Activated naive CD4-positive, alpha-beta T cell (primary cell): ENCODE measurements at places on chromosomes 7 and 10.

DNA sequence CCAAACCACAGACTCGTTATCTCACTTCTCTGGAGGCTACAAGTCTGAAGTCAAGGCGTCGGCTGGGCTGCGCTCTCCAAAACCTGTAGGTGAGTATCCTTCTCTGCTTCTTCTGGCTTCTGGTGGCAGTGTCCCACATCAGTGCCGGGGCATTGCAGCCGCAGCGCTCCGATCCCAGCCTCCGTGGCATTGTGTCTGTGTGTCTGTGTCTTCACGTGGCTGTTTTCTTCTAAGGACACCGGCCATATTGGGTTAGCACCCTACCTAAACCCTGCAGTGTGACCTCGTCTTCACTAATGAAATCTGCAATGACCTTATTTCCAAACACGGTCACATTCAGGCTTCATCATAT lies 584.9 kb upstream of the COBL start:
- no peak for DNase-seq

DNA sequence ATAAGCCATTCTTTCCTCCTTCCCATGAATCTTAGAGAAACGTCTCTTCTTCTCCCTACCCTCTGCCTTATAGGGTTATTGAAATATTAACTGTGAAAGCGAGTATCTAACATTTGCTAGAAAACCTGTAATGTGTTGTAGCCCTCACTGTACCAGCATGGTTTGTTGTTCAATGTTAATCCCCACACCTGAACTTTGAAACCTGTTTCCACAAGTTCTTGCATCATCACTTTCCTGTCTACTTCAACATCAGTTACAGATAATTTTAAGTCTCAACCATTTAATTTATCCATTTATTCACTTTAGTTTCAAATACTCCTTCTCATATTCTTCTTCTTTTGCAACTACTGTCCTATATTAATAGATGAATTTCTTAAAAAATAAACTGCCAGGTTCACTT lies 148.2 kb downstream of the ETV1 start:
- no peak for DNase-seq

- no peak for DNase-seq
These were observed 114.6 kb downstream of the ITIH5 start for GRCh38 chr10:7551950-7552716.

- no peak for DNase-seq
These were observed 398.8 kb upstream of the NFE2L3 start for GRCh38 chr7:25752967-25753791.

GRCh38 chr7:28903730-28904577 lies 54.2 kb downstream of the TRIL start:
- no peak for DNase-seq

DNA sequence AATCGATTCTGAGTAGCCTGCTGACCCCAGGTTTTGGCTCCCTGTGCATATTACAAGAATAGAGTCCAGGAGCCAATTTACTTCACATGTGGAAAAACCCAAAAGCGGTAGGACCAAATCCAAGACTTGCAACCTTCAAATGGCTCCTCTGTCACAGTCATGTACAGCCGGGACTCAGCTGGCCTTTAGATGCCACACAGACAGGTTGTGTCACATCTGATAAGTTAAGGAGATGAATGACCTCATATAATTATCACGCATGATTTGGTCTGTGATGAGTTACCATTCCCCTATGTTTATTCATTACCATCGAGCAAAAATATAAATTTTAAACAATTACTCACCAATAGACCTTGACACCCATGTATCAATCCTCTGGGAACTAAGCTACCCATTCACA lies 14.2 kb downstream of the CACNA2D1 start:
- no peak for DNase-seq

DNA sequence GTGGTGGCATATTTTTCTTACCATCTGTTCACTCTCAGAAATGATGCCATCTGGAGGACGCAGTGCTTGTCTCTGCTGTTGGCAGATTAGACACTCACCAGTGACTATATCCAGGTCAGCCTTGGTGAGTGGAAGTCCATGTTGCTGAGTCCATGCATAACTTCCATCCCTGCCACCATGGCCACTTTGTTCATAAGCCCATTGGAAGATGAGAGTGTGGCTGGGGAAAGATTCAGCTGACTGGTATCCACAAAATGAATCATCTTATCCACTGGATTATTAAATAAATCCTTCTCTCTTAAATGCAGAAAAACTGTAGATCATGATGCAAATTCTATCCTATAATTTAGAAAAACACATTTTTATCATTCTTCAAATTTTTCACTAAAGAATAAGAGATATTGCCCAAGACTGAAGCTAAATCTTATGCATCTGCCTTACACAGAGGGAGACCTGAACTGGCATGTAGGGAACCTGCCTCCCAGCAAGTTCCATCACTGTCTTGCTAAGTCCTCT lies 726.9 kb downstream of the TNS3 start:
- DNase-seq = no peak

DNA sequence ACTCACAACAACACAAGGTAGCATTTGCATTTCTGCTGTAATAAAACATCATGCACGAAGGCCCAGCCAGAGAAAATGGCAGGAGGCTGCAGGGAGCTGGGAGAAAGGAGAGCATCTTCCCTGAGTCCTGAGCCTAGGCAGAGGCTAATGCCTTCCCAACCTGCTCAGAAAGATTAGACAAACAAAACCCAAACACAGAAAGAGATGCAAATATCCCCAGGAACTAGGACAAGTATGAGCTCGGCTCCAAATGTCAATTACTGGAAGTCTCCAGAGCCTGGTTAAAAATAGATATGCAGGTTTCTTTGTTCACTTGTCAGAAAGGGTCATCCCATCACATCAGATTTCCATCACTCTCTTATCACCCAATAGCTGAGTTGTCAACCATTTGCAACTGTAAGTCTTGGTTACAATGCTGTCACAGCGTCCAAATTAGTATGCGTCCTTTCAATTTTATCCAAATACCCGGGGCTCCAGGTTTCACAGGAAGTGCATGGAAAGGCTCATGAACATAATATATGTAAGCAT lies 316.5 kb upstream of the CELF2 start:
- DNase-seq = no peak

GRCh38 chr7:148419856-148420832 lies 170.4 kb upstream of the C7orf33 start:
- no peak for DNase-seq

- DNase-seq = no peak
These were observed 328.7 kb downstream of the ARL4A start for GRCh38 chr7:13016036-13016581.

DNA sequence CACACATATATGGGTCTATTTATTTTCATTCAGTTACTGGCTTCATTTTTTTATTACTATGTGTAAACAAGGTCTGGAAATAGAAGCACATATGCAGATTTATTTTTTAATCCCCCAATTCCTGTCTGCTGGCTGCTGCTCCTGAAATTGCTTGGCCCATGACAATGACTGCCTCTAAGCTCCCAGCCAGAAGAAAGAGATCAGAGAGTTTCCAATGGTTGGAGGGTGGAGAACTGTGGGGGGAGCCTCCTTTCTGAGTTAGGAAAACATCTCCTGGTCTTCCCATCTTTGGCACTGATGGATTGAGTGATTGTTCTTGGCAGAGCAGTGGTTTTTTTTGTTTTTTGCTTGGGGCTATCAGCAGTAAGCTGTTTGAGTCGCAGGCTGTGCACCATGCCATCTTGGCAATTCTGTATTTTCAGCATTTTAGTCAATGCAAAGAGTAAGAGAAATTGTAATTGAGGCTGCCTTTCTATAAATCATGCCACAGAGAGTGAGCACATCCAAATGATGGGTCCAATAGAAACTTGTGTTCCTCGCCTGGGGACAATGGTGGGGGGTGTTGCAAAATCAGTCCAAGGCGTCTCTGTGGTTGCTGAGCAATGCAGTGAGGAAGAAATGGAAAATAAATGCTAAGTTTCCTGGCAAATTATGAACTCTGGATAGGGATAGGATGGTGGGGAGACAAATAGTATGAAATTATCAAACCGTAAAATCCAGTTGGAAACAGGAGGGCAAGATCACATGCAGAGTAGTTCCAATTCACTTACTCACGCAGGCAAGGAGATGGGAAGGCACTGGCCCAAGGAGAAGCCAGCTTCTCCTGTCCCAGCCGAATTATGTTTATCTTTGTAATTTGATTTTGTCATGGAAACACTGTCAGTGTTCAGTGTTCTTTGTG lies 382.4 kb downstream of the SORCS3 start:
- no peak for DNase-seq

- no peak for DNase-seq
These were observed 17.4 kb upstream of the GPR141 start for GRCh38 chr7:37666026-37666799.

DNA sequence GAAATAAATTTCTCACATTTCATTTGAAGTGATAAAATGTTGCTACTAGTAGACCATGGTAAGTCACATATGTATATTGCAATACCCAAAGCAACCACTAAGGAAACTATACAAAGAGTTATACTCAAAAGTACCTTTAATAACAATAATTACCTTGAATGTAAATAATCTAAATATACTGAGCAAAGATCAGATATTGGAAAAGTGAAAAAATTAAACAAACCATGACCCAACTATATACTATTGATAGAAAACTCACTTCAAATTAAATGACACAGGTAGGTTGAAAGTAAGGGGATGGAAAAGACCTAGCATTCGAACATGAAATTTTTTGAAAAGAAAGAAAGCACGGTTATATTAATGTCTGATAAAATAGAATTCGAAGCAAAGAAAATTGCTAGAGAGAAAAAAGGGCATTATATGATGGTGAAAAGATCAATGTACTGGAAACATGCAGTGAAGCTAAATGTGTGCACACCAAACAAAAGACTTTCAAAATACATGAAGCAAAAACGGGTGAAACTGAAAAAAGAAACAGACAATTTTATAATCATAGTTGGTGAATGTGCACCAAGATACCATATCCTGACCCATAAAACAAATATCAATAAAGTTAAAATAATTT lies 29.1 kb downstream of the TFPI2 start:
- no peak for DNase-seq

DNA sequence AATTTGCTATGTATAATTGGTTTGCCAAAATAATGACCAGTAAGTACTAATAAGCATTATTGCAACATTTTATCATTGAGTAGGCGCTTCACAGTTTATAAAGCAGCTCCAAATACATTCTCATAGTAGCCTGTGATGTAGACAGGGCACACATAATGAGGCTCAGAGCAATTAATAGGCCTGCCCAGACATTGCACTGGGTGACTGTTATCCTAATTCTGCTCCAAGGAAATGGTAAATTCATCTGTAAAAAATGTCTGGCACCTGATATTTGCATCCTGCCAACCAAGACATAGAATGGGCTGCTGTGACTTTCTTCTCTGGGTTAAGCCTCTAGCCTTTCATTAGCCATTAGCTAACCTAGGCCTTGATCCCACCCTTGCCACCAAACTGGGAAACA lies 97.6 kb downstream of the SEM1 start:
- no peak for DNase-seq

DNA sequence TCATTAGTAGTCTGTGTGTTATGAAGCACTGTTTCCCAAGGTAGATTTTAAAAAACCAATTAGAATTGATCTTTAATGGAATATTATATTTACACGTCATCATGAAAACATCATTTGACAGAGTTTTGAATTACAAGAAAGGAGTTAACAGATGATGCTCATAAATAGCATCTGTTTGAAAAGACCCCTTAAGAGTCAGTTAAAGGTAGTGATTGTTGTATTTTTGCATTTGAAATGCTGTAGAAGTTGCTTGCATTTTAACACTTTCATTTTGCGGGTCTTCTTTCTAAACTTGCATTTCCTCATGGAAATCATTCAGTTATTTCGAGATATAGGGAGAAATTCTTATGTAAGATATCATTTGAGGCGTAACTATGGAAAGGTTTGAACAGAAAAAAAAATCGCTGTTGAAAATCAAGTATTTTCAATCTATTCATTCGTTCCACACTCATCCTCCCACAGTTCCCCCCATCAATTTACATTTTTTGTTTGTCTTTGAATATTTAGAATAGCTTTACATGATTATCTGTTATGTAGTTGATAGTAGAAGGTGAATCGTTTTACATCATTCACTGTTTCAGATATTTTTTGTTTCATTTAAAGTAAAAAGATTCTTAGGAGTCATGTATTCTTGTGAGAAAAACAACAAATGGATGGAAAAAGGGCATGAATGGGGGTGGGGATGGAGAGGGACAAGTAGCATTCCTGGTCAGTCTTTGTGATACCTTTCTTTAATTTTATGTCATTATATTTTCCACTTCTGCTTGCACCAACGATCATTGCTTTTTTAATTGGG lies 3.0 kb upstream of the SKIDA1 start:
- no peak for DNase-seq

DNA sequence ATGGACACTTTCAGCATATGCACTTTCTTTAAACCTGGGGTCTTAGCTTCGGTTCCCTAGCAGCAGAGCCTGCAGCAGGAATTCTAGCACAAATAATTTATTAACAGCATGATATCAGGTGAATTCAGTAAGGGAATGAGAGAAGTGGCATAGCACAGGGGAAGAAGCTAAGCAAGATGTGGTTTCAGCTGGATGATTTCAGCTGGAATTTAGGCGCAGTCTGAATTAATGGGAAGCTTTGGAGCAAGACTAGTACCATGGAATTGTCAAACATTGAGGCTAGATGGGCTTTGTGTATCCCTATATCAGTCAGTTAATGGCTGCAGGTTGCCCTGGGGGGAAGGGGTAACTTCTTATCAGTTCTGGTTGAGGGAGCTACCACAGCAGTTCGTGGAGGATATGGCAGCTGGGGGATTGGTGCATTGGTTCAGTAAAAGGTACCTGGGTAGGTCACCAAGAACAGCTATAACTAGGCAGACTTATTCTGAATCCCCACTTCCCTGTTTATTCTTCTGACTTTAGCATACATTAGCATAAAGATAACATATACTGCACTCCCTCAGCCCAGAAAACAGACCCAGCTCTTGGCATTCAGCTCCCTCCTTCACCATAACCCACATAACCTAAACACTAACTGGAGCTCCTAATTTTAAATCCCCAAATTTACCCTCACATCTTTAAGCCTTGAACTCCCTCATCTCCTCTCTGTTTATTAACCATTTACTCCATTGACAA lies 46.8 kb upstream of the NAMPT start:
- no peak for DNase-seq

DNA sequence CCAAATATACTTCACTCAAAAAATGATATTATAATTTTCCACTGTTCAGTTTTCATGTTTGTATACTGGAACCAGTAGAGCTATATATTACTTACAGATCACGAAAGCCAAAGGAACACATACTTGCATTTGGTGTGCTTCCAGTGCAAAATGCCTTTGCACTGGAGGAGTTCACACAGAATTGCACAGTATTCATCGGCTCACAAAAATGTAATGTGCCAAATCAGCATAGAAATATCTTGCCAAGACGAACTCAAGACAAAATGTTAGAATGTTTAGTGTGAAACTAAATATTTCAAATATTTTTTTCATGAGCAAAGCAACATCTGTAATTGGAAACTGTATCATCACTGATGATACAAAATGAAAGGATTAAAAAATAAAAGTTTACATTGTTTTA lies 646.2 kb upstream of the SEMA3D start:
- no peak for DNase-seq

DNA sequence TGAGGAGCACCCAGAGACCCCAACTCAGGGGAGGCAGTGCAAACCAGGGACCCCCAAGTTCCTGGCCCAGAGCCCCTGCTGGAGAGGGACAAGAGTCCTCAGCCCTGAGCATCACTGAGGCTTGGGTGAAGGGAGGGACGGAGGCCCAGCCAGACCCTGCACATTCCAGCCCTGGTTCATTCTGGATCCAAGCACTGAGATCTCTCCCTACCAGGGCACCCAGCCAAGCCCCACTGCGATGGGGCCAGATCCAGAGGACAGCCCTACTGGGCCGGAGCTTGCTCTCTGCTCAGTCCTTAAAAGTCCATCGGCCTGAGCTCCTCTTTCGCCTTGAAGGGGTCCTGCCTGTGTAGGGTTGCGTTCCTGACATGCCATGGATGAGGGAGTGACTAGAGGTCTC lies 40.5 kb upstream of the RABGEF1 start:
- DNase-seq = no peak
